ENCODE measurements at places on chromosomes 7 and 10.

- no peak for DNase-seq
These were observed 46.9 kb upstream of the GNAI1 start for GRCh38 chr7:80087771-80088170.

- DNase-seq, result no peak
These were observed 25.3 kb downstream of the CCDC126 start for GRCh38 chr7:23622506-23622925.

DNA sequence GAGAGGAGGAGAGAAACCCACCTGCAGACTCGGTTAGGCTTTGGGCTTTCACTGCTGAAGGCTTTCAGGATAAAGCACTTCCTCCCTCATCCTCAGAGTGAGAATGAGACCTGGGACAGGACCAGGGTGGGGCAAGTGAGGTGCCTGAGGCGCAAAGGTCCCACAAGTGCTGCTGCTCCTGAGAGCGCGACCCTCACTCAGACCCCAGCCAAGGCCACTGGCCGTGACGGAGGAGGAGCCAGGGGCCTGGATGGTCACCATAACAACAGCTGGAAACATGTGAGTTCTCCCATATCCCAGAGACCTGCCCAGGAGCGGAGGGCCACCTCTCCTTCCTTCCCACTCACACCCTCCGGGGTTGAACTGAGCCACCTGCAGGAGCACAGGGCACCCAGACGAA, 46.9 kb upstream of the MKRN1 start:
- DNase-seq, result no peak

DNA sequence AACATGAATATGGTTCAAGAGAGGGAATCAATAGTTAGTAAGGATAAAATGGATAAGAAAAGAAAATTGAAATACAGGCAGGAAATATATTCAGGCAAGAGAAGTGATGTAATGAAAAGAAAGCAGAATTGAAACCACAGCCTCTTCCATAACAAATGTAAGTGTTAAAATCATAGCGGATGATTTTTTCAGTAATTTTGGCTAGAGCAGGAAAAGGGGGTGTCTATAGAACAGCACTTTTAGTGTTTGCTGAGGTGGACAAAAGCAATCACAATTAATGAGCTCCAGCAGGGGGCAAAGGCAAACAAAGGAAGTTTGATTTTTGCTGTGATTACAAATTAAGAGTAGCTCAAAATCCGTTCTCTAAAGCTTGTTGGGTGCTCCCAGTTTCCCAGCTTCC, 79.0 kb downstream of the TRIL start:
- no peak for DNase-seq

- DNase-seq, result no peak
These were observed 63.6 kb upstream of the COL13A1 start for GRCh38 chr10:69738071-69738470.

- no peak for DNase-seq
These were observed 153.1 kb upstream of the LAMB4 start for GRCh38 chr7:108283252-108283651.

- peak; percentile 82 for DNase-seq
These were observed 164.0 kb downstream of the SDK1 start for GRCh38 chr7:3464900-3465622.

GRCh38 chr10:124184208-124184830, 90.9 kb upstream of the CHST15 start:
- DNase-seq, result no peak

- no peak for DNase-seq
These were observed 17.9 kb downstream of the COPG2 start for GRCh38 chr7:130650611-130651120.

GRCh38 chr10:63633677-63634487, 112.7 kb downstream of the REEP3 start:
- DNase-seq, result peak; percentile 17

DNA sequence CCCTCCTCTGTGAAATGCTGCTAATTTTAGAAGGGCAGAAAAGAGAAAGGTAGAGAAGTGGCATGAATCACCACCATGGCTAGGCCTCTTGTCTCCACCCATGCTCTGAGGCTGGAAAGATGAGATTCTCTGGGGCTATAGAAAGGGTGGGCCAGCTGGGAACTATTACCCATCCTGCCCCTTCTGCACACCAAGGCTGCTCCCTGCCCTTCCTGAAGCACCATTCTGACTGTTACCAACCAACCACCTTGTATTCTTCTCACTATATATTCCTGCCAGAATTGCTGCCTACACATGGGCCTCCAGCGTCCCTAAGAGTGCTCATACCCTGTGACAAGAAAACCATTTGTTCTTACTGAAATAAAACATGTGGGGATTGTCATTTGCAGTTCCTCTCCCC, 11.4 kb upstream of the DLX6 start:
- DNase-seq, result no peak

DNA sequence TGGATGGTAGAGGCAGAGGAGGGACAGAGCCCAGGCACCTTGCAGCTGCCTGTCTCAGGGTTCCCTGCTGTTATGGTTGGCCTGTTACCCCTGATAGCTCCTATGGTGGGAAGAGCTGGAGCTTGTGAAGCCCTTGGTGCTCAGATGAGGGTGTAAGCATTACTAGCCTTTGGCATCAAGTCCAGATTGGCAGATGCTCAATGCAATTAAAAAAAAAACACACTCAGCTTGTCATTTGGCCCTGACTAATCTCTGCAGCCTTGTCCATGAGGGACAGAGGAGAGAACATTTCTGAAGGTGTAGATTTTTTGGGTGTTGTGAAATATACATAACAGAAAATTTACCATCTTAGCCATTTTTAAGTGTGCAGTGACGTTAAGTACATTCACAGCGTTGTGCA, 86.3 kb downstream of the PLPP4 start:
- no peak for DNase-seq
